Prostate gland (tissue), 2 donors: ENCODE measurements at places on chromosomes 7 and 10. TPM values are rescaled to one million over a fixed set of nuclear protein-coding genes. Genes with fewer than 3 reads are reported as not detected.

DNA sequence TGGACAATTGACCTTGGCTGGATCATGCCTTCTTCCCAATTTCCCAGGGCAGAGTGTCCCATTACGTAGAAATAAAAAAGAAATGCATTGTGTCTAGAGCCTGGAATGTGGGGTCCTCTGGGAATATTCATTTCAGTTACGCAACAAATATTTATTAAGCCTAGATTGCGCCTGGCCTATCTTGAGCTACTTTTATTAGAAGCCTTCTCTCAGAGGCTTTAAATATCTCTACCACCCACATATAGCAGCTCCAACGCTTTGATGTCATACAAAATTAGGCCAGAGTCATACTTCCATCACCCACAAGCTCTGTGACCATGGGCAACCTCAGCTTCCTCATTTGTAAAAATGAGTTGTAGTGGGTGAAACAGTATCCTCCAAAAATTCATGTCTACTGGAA, 24.9 kb upstream of the CARD11 start:
- no peak for DNase-seq
- H3K27ac ChIP-seq, result no peak overlapping the region
- no peaks in the 10 kb centered on the region for H3K36me3 ChIP-seq
- H3K4me1 ChIP-seq, result no peaks in the 10 kb centered on the region

DNA sequence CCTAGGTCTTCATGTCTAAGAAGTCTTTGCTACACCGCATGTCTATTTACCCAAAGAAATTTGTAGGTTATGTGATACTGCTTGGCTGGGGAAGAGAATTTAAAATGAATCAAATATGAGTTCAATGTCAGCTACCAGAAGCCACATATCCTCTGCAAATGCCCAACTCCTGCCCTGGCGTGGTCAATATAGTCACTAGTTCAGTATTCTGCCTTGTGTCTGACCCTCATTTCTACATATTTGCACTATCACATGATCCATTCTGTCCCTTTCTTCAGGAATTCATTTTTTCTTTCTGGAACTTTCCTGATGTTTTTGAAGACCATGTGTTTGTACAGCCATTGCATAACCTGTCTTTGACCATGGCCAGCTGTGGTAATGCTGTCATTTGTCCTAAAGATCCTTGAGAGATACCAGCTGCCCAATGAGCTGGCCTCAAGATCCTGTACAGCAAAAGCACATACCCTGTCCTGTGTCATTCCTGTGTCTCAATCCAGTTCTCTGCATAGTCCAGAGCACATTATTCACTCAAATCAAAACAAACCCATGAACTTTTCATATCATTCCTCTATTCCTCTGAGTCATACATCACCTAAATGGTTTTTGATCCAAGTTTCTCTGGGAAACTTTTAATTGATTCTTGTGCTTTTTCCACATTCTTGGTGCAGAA, 524.5 kb downstream of the PARD3 start:
- no peak overlapping the region for H3K4me3 ChIP-seq
- no peaks in the 10 kb centered on the region for H3K27me3 ChIP-seq
- no peaks in the 10 kb centered on the region for H3K4me1 ChIP-seq
- H3K27ac ChIP-seq, result no peak overlapping the region

DNA sequence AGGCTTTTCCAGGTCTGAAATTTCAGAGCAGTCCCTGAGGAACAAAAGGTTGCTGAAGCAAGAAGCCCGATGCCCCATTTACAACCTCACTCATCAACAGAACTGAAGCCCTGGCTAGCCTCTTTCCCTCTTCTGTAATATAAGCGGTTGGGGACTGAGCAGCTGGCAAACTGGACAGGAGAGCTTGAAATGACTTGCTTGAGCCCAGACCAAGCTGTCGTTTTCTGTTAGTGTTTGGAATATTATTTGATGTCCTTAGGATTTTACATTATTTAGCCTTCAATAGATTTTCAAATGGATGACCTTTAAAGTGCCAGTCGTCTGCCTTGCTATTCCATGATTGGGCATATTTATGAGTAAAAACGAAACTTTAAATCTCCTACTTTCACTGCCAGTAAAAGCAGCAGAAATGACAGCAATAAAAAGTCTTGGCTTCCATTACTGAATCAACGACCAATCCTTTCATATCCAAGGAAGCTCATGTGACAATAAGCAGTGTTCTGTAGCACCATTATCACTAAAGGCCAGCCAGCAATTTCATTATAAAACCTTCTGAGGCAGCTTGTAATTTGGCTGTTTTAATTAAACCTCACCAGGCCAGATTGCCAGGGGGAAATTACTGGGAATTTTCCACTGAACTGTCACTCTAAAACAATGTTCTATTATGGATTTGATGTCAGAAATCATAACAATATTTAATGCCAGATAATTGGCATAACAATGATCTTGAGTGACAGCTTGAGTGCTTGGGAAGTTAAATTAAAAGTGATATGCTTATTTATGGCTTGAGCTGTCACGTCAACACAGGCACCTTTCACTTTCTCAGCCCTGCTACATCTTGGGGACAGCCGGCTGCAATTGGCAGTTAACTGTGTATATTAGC, 85.9 kb downstream of the LSMEM1 start:
- H3K27me3 ChIP-seq, result no peaks in the 10 kb centered on the region
- H3K4me3 ChIP-seq, result no peak overlapping the region
- peak; percentile 22 for DNase-seq
- no peaks in the 10 kb centered on the region for H3K36me3 ChIP-seq
- no peaks in the 10 kb centered on the region for H3K4me1 ChIP-seq

FZD8 gene
- total RNA-seq, result 5.6 TPM

LIPM gene
- total RNA-seq, result not detected
